Activated CD4-positive, alpha-beta T cell treated with anti-CD3 and anti-CD28 coated beads, Interleukin-2, amount 10 ng/mL, durations not matched to agents 24 days and 14 days (primary cell): ENCODE measurements at places on chromosomes 6 and 20. TPM values are rescaled to one million over a fixed set of nuclear protein-coding genes. Genes with fewer than 3 reads are reported as not detected.

DNA sequence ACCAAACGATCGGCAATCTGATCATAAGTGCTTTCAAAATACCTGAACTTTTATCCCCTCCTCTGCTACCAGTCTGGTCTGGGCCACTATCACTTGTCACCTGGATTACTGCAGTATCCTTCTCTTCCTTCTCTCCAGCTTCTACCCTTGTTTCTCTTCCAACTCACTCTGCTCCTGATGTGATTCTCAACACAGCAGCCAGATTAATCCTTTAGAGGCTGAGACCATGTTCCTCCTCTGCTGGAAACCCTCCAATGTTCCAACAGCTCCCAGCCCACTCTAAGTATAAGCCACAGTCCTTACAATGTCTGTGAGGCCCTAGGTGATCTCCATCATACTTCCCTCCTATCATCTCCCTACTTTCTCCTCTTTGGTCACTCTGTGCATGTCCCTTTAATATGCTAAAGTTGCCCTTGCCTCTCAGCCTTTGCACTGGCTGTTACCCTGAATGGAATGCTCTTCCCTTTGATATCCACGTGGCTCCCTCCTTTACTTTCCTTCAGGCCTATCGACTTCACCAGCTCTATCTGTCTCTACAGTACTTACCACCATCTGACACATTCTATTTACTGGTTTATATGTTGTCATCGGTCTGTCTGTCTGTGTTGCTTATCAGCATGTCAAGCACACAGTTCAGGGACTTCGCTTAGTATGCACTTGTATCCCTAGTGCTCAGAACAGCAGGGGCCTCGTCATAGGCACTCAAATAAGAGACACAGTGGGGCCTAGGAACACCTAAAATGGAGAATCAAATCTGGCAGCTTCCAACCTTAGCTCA lies 35.0 kb upstream of the RNF24 start:
- DNase-seq = no peak
- H3K4me3 ChIP-seq = no peak overlapping the region
- peaks cover 17% of the 10 kb centered on the region for H3K27me3 ChIP-seq
- H3K36me3 ChIP-seq = no peaks in the 10 kb centered on the region
- no peak overlapping the region for H3K27ac ChIP-seq

GRCh38 chr6:133348846-133349245 lies 107.7 kb downstream of the EYA4 start:
- H3K4me1 ChIP-seq = no peaks in the 10 kb centered on the region
- H3K36me3 ChIP-seq = no peaks in the 10 kb centered on the region

DNA sequence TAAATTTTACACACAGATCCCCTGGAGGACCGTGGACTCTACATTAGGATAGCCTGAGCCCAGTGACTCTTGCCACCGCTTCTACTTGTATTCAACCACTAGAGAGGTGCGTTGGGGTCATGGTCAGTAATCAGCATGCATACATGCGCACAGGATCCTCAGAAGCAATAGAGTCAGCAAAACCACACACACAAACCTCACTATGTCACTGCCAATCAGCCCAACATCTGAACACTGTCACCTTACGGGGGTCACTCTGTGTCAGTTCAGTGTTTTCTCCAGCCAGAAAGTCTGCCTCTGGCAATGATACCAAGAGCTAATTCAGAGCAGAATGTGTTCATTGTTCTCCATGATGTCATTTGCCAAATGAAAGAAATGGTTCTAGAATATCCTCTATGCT lies 225.3 kb downstream of the KHDC1L start:
- no peak for DNase-seq

Gene DDX39B
- total RNA-seq = 696 and 720 TPM in 2 replicates

- H3K27me3 ChIP-seq = no peaks in the 10 kb centered on the region
- H3K36me3 ChIP-seq = no peaks in the 10 kb centered on the region
- no peak overlapping the region for H3K27ac ChIP-seq
- H3K4me1 ChIP-seq = no peaks in the 10 kb centered on the region
- no peak overlapping the region for H3K4me3 ChIP-seq
Observed at GRCh38 chr6:10343320-10343719, 71.6 kb downstream of the TFAP2A start.

DNA sequence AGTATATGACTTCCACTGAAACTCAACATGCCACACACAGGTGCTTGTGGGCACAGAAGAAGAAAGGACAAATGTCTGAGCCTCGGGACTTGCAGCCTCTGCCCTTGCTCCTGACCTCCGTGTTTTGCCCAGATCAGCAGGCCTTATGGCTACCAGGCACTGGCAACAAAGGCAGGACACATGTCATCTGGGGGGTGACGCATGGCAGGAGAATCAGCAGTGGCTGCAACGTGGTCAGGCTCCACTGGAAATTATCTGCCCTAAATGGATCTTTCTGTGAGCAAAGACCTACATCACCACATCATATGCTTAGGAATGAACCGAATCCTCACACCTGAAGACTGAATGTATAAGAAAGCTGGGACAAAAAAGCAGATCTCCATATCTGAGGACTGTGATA lies 78.9 kb downstream of the ELOVL5 start:
- no peak overlapping the region for H3K27ac ChIP-seq
- H3K4me1 ChIP-seq = no peaks in the 10 kb centered on the region
- H3K36me3 ChIP-seq = peaks cover 56% of the 10 kb centered on the region
- no peaks in the 10 kb centered on the region for H3K27me3 ChIP-seq
- no peak for DNase-seq

DNA sequence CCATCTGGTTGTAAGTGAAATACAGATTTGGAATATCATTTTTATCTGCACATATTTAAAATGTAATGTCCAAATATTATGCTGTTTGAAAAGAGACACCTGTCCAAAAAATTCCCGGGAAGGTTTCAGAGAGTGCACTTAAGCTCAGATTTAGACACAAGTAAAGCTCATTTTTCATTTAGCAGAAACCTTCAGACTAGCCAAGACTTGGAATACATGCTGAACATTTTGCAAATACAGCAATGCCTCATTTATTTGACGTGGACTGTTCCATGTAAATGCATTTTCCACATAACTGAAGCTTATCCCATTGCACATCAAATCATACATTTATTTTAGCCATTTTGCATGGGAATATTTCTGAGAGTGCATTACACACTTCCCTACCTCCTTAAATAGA lies 280.7 kb downstream of the ZNF217 start:
- DNase-seq = no peak
- H3K36me3 ChIP-seq = peaks cover 13% of the 10 kb centered on the region
- H3K27ac ChIP-seq = no peak overlapping the region
- H3K27me3 ChIP-seq = no peaks in the 10 kb centered on the region
- no peak overlapping the region for H3K4me3 ChIP-seq

Gene SNAI1
- total RNA-seq = 1.6 and 2.3 TPM in 2 replicates
